ENCODE measurements at places on chromosomes 13 and 19.

DNA sequence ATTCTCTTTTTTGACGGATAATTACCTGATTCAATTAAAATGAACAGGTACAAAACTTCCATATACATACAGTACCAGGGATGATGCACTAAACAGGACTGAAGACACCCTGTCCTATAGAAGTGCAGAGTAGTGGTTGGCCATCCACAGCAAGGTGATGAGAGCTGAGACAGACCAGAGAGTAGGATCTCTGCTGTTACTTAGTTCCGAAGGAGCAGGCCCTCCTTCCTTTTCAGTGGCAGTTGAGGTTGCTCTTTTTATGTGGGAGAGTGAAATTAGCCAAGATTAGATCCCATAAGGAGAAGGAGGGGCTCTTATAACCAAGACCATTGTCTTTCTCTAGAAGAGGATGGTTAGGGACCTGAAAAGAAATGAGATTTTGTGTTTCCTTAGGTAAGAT, 4.0 kb downstream of the PDS5B start:
- DNase-seq, result peak; percentile 19

DNA sequence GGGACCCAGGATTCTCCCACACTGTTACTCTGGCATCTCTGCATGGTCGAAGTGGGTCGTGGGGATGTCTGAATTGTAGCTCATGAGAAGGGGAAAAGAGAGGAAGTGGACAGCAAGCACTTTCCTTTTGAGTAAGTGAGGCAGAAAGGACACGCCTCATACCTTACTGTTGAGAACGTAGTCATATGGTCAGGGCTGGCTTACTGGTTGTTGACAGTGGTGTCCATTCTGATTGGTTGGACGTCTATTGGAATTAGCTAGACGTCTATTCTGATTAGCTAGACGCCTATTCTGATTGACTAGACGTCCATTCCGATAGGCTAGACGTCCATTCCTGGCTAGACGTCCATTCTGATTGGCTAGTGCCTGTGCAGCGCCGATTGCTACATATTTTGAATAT, 12.4 kb downstream of the GRIN2D start:
- no peak for DNase-seq

DNA sequence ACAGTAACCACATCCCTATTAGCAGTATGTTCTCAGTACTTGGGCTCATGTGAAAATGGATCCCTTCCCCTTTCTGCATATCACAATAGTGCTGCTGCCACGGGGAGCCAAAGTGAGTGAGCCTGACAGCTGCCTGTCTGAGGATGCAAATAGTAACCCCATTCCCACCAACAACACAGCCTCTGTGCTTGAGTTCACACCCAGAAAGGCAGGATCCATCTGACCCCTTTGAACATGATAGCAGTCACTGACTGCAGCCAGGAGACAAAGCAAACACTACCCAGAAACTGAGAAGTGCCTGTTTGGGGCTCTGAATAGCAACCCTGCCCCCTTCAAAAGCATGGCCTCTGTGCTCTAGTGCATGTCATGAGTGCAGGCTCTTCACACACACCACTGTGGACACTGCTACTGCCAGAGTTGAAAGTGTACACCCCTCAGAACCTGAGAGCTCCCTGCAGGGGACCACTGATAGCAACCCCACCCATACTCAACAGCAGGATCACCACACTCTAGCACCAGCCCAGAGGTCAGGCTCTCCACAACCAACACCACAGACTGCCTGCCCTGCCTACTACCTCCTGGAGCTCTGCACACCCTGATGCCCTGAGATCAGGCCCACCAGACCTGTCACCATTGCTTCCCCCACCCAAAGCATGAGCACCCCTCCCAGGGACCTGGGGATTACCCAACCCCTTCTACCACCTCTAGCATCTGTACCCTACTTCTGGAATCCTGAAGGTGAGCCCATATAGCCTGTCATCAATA, 1563.5 kb upstream of the PRR20A start:
- no peak for DNase-seq

DNA sequence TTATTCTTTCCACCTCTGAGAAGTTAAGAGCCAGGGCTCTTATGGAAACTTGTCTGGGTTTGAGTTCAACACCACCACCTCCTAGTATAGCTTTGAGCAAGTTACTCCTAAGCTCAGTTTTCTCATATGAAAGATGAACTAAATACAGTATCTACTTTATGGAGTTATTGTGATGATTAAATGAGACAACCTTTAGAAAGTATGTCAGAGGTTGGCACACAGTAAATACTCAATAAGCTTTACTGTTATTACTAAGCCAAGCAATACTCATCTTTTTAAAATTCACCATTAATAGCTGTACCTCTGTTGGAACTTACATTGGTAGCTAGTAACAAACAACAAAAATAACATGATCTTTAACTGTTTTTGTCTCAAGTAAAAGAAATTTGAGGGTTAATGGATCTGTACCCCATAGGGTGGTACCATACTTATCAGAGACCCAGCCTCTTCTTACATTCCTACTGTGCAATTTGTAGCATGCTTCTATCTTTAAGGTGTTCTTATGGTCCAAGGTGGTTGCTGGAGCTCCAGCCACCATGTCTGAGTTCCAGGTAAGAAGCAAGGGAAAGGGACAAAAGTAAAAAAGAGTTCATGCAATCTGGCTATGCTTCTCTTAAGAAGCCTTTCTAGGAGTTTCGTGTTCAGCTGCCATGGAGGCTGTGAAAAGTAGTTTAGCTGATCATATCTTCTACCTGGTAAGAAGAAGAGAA, 24.1 kb upstream of the NDFIP2 start:
- no peak for DNase-seq

DNA sequence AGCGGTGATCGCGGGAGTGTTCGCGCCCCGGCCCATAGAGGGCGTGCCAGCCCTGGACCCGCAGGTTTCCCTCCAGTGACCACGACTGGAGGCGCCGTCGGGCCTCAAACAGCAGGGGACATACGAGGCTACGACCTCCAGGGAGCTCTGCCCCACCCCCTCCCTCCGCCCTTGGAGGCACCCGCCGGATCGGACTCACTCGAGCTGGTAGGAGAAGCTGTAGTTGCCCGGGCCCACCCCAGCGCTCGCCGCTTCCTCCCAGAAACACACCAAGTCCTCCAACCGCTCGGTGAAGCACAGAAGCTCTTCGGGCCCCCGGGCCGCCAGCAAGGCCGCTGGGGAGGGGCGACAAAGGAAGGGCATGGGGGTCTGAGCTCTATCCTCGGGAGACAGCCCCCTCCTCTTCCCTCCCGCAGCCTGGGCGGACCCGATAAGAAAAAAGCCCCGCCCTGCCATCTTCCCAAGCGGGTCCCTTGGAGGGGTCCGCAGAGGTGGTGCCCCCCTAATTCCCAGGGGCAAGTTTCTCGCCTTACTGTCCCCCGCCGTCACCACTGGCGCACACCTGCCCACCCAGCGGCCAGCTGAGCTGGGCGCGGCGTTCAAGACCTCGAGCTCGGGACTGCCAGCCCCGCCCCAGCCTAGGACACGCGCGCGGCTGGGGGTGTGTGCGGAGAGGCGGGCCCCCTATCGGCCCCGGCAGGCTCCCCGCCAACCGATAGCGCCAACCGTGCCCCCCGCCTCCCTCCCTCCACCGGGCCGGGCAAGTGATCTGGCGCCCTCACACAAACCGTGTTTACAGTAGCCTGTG, 1.0 kb downstream of the EPOR start:
- DNase-seq, result no peak

DNA sequence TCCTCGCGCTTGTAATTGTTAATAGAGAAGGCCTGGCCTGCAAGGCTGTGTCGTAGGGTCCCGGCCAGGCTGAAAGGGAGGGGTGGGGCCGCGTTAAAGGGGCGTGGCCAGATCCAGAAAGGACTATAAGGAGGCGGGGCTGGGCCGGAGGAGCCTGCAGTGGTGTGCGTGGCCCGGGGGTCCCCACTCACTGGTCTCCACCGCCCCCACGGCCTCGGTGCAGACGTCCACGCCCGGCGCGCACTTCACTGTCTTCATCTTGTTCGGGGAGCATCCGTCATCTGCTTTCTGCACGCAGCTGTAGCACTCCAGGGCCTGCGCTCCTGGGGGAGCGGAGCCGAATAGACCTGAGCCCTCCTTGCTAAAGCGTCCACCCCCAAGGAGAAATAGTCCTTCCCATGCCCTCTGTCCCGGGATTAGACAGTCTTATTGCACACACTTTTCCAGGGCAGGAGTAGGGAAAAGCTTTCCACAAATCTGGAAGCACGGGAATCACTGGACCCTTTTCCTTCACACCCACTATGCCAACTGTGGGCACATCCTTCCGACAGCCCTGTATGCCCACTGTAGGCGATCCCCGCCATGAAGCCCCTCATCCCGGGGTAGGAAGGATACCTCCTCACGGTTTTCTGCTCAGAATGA, 1.2 kb downstream of the LYPD3 start:
- DNase-seq, result no peak

- no peak for DNase-seq
Observed at GRCh38 chr13:51532736-51533197, 51.5 kb upstream of the WDFY2 start.
